Retina (tissue), 1 donor: ENCODE measurements at places on chromosomes 11 and 22.

DNA sequence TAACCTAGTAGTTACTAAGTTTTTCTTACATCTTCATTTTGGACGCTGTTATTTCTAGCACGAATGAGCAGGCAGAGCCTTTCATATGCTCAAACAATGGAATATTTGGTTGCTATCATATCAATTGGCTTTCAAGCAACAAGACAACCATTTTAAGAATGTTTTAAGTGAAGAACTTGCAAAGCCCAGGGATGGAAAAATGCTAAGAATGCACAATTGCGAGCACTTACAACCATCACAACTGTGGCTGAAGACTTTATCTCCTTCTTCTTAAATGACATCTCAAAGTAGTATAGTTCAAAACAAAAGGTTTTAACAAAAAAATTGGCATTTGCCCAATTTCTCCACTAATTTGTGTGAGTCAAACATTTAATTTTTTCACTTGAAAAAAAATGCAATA is 8.3 kb upstream of the MMP1 start:
- DNase-seq = no peak

DNA sequence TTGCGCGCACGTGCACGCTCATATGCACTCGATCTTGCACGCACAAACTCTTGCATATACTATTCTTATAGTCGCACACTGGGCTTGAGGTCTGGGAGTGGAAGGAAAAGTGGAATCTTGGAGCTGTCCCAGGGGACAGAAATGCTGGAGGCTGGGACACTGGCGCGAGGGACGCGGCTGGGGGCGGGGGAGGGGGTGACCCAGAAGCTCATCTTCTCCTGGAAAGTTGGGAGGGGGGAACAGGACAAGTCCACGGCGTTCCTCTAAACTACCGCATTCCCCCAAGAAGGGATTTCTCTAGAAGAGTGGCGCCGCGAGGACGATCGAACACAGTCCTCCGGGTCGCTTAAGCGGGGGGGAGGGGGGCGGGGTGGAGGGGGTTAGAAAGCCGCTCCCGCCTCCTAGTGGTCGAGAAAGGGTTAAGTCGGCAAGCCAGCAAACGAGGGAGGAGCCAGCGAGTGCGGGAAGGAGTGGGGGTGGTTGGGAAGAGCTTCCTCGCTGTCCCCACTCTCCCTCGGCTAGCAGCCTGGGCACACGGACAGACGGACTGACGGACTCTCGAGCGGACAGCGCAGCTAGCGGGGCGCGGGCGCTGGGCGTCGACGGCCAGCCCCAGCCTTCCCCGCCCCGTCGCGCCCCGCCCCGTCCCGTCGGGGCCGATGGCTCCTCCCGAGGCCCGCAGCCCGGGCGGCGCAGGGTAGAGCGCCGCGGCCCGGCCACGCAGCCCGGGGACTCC is at the start of gene RTN4RL2:
Gene RTN4RL2 (plus strand): TSS at position 507 of the 736 bp plus-strand sequence. CDS start 338 bp downstream, outside the sequence.
- peak; percentile 78 for DNase-seq

DNA sequence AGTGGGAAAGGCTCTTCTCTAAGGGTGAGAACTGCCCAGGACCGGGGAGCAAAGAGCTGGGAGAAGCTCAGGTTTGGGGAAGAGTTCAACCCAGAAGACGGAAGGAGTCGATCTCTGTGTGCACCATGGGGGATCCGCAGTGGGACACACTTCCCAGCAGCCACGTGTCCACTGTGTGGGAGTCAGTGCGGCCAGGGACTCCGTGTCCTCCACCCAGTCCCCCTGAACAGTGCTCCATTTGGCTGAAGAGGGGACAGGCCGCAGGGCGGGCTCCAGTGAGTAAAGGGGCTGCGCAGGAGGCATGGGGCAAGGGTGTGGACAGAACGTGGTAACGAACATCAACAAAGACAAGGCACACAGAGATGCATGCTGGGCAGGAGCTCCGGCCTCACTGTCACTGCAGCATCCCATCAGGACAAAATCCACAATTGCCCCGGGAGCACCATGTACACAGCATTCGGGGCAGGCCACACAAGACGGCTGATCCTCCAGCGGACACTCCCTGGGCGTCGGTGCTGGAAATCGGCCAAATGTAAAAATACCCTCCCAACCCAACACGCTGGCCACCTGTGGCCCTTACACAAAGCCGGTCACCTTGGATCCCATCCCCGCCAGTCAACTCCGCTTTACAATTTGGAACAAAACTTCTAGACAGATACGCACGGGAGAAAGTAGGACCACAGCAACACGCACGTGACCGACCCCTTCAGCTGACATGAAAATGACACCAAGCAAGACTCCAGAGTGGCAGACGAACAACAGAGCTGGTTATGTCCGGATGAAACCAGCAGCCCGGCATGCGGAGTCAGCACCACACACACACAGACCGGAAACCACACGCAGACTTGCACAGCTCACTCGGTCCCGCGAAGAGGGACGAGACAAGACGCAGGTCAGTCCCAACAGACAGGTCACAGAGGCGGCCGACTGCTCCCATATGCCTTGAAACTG is 366.8 kb downstream of the SHANK2 start:
- peak; percentile 59 for DNase-seq

DNA sequence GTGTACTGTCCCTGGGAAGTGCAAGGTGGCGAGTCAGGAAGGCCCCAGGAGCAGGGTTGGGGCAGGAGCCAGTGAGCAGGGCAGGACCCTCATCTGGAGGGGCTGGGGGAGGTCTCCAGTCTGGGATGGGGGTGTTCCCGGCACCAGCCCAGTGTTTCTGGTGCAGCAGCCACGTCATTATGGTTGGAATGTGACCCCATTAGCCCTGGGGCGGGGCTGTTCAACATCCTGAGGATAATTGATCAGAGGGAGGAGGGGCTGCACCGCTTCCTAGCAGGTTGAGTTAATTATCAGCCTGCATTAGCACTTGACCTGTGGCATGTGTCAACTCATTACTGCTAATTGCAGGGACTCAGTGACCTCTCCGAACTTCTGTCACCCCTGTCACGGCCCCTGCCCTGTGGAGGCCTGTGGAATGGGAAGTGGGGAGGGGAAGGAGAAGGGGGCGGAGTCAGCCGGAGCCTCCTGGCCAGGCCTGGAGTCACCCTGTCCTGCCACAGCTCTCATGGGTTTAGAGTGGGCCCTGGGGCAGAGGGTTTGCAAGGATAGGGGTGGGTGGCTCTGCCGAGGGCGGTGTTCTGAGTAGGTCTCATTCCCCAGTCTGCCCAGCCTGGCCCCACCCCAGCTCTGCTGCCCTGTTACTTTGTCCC is 52.8 kb upstream of the CCDC188 start:
- DNase-seq = peak; percentile 82
